ENCODE measurements at places on chromosomes 7 and 10. TPM values are rescaled to one million over a fixed set of nuclear protein-coding genes. Genes with fewer than 3 reads are reported as not detected.

The GSTO2 gene
- 0.88 TPM for total RNA-seq

The SNX8 gene
- 22.4 TPM for total RNA-seq

DNA sequence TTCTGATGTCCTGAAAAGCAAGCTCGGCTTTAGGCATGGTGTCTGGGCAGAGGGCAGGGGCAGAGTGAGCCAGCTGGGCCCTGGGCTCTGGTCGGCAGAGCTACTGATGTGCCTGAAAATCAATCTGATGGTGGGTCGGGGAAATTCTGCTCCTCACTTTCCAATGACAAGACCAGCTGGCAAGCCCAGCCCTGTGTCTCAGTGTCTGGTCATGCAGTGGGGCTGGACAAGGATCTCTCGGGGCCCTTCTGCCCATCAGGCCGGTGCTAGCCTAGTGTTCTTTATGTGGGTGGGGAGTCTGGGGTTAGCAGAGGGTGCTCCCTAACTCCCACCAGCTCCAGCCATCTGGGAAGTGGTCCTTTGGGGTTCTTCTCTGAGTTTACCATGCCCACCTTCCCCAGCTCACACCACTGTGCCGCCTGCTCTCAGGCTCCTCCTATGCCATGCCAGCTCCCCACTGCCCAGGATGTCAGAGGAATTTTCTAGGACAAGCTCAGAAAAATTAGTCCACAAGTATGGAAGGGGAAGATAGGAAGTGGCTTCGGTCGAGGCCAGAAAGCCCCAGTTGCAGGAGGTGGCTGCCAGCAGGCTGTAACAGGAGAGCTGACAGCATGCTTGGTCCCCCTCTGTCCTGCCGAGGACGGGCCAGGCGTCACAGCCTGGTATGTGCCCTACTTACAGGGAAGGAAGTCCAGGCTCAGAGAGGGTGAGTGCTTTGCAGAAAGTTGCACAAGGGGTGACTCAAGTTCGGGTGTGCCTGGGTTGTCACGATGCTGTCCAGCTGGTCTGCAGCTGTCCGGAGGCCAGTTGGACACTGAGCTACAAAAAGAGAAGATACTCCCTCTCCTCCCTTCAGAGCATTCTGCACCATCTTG, 135.2 kb downstream of the ADCY1 start:
- H3K36me3 ChIP-seq, result no peaks in the 10 kb centered on the region
- no peak overlapping the region for H3K27ac ChIP-seq
- peaks cover 6% of the 10 kb centered on the region for H3K27me3 ChIP-seq
- H3K4me1 ChIP-seq, result no peaks in the 10 kb centered on the region

- DNase-seq, result no peak
- H3K27me3 ChIP-seq, result peaks cover 6% of the 10 kb centered on the region
- no peak overlapping the region for H3K4me3 ChIP-seq
- no peak overlapping the region for H3K27ac ChIP-seq
- no peaks in the 10 kb centered on the region for H3K4me1 ChIP-seq
- H3K36me3 ChIP-seq, result no peaks in the 10 kb centered on the region
Measured at GRCh38 chr7:96407427-96407826, 85.5 kb upstream of the SLC25A13 start.

DNA sequence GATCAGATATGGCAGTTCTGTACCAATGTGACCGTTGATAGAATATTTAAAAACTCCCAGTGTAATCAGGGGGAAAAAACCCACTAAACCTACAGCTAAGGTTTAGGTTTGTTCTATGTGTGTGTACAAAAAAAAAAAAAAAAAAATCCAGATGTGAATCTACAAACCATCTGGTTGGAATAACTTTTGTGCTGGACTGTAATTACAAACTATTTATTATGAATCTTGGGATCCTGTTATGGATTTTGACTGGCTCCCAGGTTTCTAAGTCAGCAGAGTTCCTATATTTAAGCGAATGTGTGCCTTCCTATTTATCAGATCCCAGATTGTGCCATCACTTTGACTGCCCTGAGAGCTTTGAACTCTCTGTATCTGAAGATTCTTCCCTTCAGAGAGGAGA, 29.1 kb downstream of the BMPER start:
- H3K27me3 ChIP-seq, result peaks cover 3% of the 10 kb centered on the region
- no peak overlapping the region for H3K27ac ChIP-seq
- no peaks in the 10 kb centered on the region for H3K4me1 ChIP-seq
- H3K36me3 ChIP-seq, result no peaks in the 10 kb centered on the region
